ENCODE measurements at places on chromosomes 5 and 9.

- H3K4me1 ChIP-seq, result no peaks in the 10 kb centered on the region
- no peaks in the 10 kb centered on the region for H3K36me3 ChIP-seq
- H3K27me3 ChIP-seq, result no peaks in the 10 kb centered on the region
- no peak for DNase-seq
- no peak overlapping the region for H3K4me3 ChIP-seq
These were observed 313.3 kb downstream of the EBF1 start for GRCh38 chr5:158786390-158786789.

DNA sequence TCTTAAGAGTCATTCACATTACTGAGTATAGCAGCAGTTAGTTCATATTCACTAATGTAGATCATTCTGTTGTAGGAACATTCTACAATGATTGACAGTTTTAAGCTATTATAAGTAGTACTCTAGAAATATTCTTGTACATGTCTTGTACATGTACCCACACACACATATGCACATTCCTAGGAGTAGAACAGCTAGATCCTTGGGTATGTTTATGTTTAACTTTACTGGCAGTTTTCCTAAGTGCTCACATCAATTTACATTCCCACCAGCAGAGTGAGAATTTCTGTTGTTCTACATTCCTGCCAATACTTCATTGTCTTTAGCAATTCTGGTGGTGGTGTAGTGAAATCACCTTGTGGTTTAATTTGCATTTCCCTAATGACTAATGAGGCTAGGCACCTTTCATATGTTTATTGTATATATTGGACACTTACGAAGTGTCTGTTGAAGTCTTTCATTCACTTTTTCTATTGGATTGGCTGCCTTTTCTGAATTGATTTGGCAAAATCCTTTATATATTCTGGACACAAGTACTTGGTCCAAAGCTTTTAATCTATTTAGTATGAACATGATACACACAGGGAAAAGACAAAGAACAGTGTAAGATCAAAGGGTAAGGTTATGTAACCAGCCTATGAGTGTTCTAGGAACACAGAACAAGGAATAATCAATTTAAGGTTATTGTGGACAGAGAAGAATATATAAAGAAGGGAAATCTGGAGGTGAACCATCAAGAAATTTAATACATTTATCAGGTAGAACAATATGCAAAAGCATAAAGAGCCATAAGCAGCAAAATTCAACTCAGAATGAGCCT lies 95.6 kb downstream of the MLLT3 start:
- H3K27me3 ChIP-seq, result no peaks in the 10 kb centered on the region
- no peaks in the 10 kb centered on the region for H3K4me1 ChIP-seq
- H3K36me3 ChIP-seq, result no peaks in the 10 kb centered on the region
- no peak overlapping the region for H3K4me3 ChIP-seq
- no peak overlapping the region for H3K27ac ChIP-seq

DNA sequence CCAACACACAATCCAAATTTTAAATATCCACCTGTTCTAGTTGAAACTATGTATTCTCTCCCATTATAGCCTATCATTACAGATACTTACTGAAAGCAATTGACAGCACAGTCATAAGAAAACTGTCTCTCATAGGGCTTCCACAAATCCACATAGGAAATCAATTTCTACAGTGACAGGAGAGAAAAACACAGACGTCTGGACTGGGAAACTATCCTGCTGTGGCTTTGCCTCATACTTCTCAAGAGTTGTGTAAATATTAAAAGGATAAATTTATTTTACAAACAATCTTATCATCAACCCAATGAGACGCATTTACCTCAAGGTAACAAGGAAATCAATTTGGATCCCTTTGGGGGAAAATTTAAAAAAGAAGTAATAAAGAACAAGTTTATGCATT lies 517.5 kb downstream of the EFNA5 start:
- no peaks in the 10 kb centered on the region for H3K36me3 ChIP-seq
- H3K4me1 ChIP-seq, result no peaks in the 10 kb centered on the region
- H3K27ac ChIP-seq, result no peak overlapping the region
- no peaks in the 10 kb centered on the region for H3K27me3 ChIP-seq

GRCh38 chr5:135344349-135344748 lies 54.7 kb downstream of the MACROH2A1 start:
- H3K27me3 ChIP-seq, result no peaks in the 10 kb centered on the region
- H3K27ac ChIP-seq, result no peak overlapping the region
- no peak overlapping the region for H3K4me3 ChIP-seq
- no peaks in the 10 kb centered on the region for H3K4me1 ChIP-seq

DNA sequence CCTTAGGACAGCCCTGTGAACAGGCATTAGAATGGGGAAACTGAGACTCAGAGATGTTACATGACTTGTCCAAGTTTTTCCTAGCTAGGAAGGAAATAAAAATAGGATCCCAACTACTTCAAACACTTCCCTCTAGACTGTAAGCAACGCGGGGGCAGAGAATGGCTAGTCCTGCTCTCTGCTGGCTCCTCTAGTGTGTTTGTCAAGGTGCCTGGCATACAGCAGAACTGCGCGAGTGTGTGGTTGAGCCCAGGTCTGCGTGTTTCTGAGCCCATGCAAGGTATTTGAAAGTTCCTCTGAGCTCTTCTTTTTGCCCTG lies 152.5 kb downstream of the MACROH2A1 start:
- H3K27me3 ChIP-seq, result no peaks in the 10 kb centered on the region
- peaks cover 15% of the 10 kb centered on the region for H3K4me1 ChIP-seq
- H3K36me3 ChIP-seq, result no peaks in the 10 kb centered on the region

DNA sequence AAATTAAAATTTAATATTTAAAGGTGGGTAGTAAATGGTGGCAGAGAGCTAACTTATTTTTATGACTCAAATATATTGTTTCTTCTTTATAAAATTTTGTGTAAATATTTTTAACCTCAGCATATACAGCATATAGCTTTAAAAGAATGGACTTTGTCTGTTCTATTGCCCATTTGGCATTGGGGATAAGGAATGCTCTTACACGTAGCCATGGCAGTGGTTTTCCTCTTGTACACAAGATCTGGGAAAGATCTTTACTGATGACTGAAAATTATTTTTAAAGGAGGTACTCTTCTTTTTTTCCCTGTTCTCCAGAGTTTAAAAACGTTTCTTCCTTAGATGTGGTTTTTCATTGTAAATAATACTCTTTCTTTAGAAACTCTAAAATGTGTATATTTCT lies 75.0 kb downstream of the PBX3 start:
- no peaks in the 10 kb centered on the region for H3K4me1 ChIP-seq
- H3K27me3 ChIP-seq, result no peaks in the 10 kb centered on the region
- H3K36me3 ChIP-seq, result no peaks in the 10 kb centered on the region
- no peak overlapping the region for H3K4me3 ChIP-seq
- DNase-seq, result no peak

GRCh38 chr5:55584398-55585205 lies 49.8 kb upstream of the PLPP1 start:
- H3K4me1 ChIP-seq, result no peaks in the 10 kb centered on the region
- DNase-seq, result no peak
- no peak overlapping the region for H3K4me3 ChIP-seq
- H3K27ac ChIP-seq, result no peak overlapping the region
- H3K27me3 ChIP-seq, result no peaks in the 10 kb centered on the region

DNA sequence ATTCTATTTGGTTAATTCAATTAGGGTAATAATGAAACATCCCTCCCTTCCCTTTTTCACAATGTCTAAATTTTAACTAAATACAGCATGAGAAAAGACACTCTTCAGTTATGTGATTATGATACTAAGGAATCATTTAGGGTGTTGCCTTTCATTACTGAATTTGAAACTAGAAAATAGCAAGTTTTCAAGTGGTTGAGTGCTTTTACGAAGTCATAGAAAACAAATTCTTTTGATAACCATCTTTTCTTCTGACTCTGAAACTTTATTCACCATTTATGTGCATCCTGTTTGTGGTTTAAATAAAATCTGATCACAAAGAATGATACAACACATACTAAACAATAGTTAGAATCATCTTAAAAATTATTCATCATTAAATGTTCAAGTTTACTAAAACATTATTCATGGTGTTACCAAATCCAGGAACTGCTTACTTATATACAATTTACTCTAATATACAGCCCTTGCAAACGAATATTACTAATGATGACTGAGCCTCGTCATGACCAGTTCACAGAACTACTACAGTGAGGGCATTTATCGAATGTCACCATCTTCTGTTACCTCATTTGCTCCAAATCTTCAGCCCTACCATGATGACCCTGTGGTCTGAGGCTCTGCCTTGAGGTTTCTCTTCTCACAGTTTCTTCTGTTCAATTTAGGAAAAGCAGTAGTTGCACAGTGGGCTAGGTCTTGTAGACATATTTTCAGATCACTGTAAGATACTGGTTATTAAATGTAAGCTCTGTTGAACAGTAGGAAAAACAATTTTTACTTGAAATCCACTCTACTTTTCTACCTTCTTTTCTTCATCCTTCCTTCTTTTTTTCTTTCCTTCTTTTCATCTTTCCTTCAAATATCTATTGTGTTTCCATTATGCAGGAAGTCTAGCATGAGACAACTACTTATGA lies 18.3 kb upstream of the IL9 start:
- no peak overlapping the region for H3K4me3 ChIP-seq
- DNase-seq, result no peak
- H3K36me3 ChIP-seq, result no peaks in the 10 kb centered on the region
- H3K4me1 ChIP-seq, result no peaks in the 10 kb centered on the region
- H3K27ac ChIP-seq, result no peak overlapping the region
- H3K27me3 ChIP-seq, result no peaks in the 10 kb centered on the region

- no peaks in the 10 kb centered on the region for H3K4me1 ChIP-seq
- H3K27ac ChIP-seq, result no peak overlapping the region
- DNase-seq, result no peak
- H3K27me3 ChIP-seq, result no peaks in the 10 kb centered on the region
These were observed 33.9 kb downstream of the PTBP3 start for GRCh38 chr9:112299514-112299913.

DNA sequence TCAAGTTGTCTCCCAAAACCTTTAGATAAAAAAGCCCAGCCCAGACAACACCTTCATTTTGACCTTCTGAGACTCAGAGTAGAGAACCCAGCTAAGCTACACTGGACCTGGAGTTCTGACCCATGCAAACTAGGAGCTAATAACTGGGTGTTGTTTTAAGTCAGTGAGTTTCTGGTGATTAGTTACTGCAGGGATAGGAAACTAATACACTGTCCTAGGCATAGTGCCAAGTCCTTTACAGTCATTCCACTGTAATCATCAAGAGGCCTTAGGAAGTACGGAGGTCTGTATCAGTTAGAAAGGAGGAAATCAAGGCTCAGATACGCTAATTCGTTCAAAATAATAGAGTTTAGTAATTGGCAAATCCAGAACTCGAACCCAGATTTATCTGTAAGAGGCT lies 197.9 kb downstream of the KCTD16 start:
- H3K27ac ChIP-seq, result no peak overlapping the region
- no peaks in the 10 kb centered on the region for H3K4me1 ChIP-seq
- DNase-seq, result no peak
- no peaks in the 10 kb centered on the region for H3K36me3 ChIP-seq

- no peaks in the 10 kb centered on the region for H3K4me1 ChIP-seq
- H3K27me3 ChIP-seq, result no peaks in the 10 kb centered on the region
- no peak overlapping the region for H3K27ac ChIP-seq
- H3K36me3 ChIP-seq, result no peaks in the 10 kb centered on the region
These were observed 6.0 kb downstream of the CAMK4 start for GRCh38 chr5:111229871-111230810.

DNA sequence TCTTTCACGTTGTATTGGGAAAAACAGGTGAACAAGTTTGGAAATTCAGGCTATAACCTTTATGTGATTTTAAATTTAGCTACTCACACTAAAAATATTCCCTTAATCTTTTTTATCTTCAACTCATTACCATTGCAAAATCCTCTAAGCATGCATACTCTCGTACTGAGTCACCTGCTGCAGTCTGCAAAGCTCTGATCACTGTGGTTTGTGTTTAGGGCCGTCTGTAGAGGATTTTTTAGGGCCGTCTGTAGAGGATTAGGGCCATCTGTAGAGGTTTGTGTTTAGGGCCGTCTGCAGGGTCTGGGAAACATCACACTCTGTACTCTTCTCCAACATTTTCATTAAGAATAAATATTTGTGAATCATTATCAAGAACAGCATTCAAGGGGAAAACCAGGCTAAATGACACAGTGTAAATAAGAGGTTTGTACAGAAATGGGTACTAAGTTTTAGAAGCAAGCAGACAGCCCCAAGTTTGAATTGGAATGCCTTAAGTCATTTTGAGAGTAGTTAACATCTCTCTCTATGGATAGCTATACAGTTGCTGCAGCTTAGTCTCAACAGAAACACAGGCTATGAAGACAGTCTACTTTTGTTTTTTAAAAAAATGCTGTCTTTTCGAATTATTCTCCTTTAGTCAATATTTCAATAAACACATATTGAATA lies 155.0 kb upstream of the TSLP start:
- DNase-seq, result no peak
- no peaks in the 10 kb centered on the region for H3K27me3 ChIP-seq
- no peak overlapping the region for H3K27ac ChIP-seq
- H3K4me3 ChIP-seq, result no peak overlapping the region
- H3K36me3 ChIP-seq, result no peaks in the 10 kb centered on the region

All from uterus (tissue), 4 donors.